ENCODE measurements at places on chromosomes 4 and X.

- DNase-seq: no peak
Observed at GRCh38 chr4:121792966-121793365, 8.2 kb upstream of the EXOSC9 start.

- DNase-seq: no peak
Observed at GRCh38 chrX:99383786-99384185, 1026.3 kb downstream of the PCDH19 start.

- DNase-seq: no peak
Observed at GRCh38 chr4:7971159-7971631, 31.5 kb upstream of the AFAP1 start.

GRCh38 chr4:6268650-6269615 is 717 bp upstream of the WFS1 start:
- DNase-seq: no peak

DNA sequence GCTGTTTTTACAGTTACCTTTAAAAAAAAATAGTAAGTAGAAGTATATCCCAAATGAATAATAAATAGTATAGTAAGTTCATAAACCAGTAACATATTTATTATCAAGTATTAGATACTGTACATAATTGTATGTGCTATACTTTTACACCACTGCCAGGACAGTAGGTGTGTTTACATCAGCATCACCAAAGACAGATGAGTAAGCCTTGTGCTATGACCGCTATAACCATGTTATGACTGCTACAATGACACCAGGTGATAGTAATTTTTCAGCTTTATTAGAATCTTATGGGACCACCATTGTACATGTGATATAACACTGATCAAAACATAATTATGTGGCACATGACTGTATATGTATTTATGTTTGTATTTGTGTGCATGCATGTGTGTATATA is 27.3 kb downstream of the PABPC4L start:
- no peak for DNase-seq

DNA sequence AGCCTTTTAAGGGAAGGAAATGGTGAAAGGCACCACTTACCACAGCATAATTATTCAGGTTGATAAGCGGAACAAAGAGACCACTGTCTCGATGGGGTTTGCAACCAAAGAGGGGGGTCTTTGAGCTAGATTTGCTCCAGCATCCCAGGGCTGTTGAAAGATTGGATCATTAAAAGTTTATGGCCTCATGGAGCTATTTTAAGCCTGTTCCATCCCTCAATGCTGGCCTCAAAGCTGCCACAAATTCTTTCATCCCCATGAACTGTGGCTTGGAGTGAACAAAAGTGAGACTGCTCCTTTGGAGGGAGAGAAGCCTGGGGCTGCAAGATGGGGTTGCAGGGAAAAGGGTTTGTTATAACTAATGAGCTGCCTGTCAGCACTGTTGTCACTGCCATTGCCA is 209.8 kb downstream of the RTL9 start:
- DNase-seq: no peak

- DNase-seq: no peak
Observed at GRCh38 chrX:24870143-24870542, 145.6 kb downstream of the ARX start.

DNA sequence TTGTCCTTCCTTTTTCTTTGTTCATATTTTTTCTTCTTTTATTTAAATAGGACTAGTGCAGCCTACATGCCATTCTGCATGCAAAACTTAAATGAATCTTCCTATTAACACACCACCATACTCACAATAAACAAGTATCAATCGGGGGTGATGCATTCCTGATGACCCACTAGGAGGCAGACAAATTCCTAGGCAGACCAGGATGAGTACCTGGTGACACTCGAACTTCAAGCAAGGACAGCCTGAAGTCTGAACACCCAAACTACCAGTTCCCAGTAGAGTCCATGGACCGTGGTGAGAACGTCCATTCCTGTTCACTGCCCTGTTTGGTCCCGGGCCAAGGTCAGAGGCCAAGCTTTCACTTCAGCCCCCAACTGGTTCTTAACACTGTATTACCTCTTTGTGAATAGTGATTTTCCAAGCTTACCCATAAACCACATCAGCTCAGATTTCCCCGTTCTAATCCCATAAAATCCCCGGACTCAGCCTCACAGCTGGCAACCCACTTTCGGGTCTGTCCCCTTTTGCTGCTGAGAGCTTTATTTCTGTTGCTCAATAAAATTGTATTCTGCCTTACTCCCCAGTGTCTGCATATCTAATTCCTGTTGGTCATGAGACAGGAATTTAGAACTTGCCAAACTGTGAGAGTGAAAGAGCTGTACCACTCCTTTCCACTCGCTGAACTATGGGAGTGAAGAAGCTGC is 1286.6 kb downstream of the FSTL5 start:
- no peak for DNase-seq

DNA sequence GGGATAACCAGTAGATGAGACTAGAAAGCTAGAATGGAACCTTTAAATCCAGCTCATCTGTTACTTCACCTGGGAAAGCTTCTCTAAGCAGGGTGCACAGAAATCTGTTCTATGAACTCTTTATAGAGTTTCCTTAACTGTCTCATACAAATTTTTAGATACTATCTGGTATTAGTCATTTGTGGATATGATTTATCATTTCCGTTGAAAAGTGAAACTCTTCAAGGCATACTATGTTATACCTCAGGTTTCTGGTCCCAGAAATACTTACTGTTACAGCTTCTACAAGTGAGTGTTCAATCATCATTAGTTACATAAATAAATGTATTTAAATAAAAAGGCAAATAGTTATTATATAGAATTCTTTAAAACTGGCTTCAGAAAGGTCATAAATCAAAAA is 298.3 kb upstream of the AGA start:
- no peak for DNase-seq

GRCh38 chr4:40423735-40424134 is 88.6 kb downstream of the CHRNA9 start:
- no peak for DNase-seq

GRCh38 chr4:170827562-170828274 is 738.0 kb upstream of the AADAT start:
- DNase-seq: no peak

DNA sequence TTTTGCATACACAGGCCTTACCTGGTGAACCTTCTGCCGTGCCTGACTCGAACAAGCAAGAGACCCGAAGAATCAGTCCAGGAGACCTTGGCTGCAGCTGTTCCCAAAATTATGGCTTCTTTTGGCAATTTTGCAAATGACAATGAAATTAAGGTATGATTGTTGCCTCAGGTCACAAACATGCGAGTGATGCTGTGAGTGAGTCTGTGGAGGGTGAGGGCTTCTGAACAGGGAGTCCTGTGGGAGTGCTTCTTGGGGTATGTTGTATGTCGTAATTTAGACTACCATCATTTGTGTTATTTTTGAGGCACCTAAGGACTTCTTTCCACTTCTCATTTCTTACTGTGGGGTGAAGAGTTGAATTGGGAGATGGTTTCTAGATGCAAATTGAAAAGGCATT is 32.8 kb downstream of the HTT start:
- no peak for DNase-seq

- DNase-seq: peak; percentile 85
Observed at GRCh38 chr4:122458625-122459024, 2.1 kb upstream of the IL2 start.

- no peak for DNase-seq
Observed at GRCh38 chrX:34279866-34280560, 147.9 kb upstream of the FAM47A start.

DNA sequence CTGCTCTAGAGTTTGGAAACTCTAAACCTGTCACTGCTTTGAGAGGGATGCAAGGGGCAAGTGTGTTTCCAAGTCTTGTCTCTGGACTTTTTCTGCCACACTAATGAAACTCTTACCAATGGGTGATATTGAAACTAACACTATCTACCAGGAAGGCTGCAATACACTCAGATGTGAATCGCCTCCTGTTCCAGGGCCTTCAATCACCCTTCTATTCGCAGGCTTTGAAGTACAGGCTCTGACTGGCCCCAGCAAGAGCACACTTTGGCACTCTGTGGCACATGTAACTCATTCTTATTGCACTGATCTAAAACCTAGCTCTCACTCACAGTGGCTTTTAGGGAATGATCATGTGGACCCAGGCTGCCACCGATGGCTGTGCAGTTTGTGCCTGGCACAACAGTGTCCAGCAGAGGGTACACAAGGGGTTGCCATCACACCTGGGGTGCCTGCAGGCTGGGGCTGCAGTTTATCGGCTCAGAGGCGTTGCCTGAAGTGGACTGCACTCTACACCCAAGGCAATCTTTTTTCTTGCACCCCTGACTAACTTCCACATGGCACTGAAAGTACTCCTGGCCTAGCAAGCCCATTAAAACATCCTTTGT is 210.8 kb downstream of the MGST2 start:
- no peak for DNase-seq

DNA sequence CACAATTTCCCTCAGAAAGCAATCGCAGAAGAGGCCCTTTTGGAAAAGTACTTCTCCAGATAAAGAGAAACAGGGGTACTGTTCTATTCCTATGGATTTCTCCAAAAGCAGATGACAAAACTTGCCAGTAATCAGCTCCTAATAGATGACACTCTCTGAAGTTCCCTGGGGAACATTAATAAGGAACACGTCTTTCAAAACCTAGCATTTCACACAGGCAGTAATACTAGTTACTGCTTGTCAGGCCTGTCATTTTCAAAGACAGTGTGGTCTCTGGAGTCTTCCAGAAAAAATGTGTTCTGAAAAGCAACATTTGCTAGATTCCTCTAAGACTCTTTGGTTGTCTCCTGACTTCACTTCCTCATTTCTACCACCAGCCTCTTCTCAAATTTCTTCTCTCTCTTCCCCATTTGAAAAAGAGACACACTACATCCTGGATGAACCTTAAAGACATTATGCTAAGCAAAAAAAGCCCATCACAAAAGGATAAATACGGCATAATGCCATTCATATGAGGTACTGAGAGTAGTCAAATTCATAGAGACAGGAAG is 47.3 kb downstream of the CHRDL1 start:
- peak; percentile 6 for DNase-seq
